ENCODE measurements at places on chromosomes 6 and 20. TPM values are rescaled to one million over a fixed set of nuclear protein-coding genes. Genes with fewer than 3 reads are reported as not detected.
A peak's percentile ranks its signal among the peaks of the same experiment; 100 is the strongest.

GRCh38 chr20:3663031-3663701, at the start of gene GFRA4:
Gene GFRA4 (minus strand): TSS chr20:3663399. CDS start chr20:3663399, 0 bp downstream.
- no peak for DNase-seq

- DNase-seq = peak; percentile 96
Measured at GRCh38 chr6:139473231-139473701, 98.8 kb upstream of the CITED2 start.

GRCh38 chr6:10341605-10342004, 73.3 kb downstream of the TFAP2A start:
- no peak for DNase-seq

GRCh38 chr6:3813150-3813780, 35.9 kb upstream of the FAM50B start:
- DNase-seq = no peak

Gene DLL1
- 0.18 TPM for total RNA-seq

Gene SAMD10
- total RNA-seq = 1.4 TPM

Gene AVP
- not detected for total RNA-seq

Gene FBXL4
- 9.0 TPM for total RNA-seq

- DNase-seq = peak; percentile 49
Measured at GRCh38 chr6:137341681-137342195, 122.6 kb upstream of the IFNGR1 start.

Gene PPARD
- total RNA-seq = 2.8 TPM

DNA sequence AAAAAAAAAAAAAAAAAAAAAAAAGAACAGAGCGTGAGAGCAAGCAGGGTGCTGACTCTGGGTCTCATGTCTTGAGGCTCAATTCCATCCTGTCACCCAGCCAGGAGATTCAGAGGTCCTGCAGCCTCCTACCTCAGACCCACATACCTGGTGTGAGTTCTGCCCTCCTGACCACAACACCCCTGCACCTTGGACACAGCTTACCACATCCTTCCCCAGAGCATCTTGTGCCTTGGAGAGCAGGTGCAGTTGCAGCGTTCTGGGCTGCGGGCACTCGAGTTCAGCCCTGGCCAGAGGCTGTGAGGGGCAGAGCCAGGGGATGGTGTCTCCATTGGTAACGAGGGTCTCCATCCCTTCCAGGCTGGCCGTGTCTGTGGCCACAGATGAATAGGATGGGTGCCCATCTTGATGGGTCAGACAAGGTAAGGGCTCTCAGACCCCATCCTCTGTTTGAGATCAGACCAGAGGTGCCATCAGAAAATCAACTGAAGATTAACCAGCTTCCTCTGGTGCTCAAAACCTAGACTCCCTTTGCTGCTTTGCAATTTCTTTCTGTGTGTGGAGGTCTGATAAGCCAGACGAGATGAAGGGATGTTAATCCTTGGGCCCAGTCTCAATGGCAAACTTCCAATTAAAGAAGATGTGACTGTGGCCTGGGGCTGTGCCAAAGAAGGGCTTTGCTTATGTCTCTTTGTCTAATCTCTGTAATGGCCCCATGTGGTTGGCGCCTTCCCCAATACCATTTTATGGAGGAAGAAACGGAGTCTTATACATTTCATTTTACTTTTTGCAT, 14.7 kb upstream of the ZNF831 start:
- DNase-seq = no peak

DNA sequence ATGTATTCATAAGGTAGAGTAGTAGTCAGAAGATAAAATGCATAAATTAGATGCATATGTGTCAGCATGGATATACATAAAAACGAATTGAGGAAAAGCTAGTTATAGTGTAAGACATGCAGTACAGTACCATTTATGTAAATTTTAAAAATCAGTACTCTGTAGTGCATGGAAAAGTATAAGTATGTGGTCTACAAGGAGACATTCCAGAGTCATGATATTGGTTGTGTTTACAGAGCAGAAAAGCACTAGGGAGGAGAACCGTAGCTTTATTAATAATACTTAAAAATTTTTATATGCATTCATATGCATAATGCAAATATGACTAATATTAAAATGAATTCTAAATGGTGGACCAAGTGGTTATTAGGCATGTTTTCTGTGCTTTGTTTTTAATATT, 220.0 kb downstream of the ZFAND3 start:
- DNase-seq = no peak

DNA sequence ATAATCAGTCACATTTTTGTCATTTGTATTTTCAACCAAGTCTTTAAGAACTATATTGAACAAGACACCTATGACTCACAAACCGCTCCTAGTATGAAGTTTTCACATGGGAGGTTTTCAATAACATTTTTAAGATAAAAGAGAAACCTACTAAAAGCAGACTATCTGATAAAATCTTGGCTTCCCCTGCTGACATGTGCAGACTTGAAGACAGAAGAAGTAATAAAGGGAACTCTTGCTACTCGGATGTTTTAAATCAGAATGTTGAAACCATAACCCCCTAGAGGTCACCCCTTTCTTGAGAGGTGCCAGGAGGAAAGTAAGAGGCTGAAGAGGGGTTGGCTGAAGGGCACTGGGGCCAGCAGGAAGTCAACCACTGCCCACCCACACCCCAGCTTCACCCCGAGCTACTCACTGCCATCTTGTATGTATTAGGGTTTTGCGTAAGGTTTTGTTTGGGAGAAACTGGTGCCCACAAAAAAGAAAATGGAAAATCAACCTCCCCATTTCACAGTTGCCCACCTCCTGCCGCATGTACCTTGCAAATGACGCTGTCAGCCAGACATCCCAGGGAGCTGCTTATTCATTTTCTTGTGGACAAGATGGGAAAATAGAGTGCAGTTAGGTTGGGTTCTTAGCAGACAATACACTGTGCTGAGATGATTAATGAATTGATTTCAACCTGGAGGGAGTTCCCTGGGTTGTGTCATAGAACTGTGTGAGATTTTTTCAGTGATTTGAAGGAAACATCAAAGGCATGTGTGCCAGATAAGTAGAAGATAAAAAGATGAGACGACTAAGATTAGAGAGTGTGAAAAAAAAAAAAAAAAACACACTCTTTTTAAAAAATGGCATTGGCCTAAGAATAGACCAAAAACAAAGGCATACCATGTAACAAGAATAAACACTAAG, 83.2 kb upstream of the TAB2 start:
- no peak for DNase-seq

DNA sequence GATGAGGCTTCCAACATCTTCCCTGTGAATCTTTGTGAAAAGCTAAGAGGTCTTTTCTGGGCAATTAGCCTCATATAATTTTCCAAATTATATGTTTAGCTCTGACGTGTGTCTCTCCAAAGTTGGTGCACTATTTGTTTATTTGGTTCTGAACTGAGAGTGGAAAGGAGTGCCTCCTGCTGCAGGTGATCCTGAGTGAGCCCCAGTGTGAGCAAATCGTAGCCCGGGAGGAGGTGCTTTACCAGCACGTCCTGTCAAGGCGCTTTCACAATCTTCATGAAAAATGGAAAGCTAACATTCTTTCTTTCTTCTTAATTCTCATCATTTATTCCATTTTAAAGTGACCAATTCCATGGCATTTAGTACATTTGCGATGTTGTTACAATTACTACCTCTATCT, 231.9 kb downstream of the BMP2 start:
- no peak for DNase-seq

Gene SYTL3
- not detected for total RNA-seq

Gene EYS
- not detected for total RNA-seq

DNA sequence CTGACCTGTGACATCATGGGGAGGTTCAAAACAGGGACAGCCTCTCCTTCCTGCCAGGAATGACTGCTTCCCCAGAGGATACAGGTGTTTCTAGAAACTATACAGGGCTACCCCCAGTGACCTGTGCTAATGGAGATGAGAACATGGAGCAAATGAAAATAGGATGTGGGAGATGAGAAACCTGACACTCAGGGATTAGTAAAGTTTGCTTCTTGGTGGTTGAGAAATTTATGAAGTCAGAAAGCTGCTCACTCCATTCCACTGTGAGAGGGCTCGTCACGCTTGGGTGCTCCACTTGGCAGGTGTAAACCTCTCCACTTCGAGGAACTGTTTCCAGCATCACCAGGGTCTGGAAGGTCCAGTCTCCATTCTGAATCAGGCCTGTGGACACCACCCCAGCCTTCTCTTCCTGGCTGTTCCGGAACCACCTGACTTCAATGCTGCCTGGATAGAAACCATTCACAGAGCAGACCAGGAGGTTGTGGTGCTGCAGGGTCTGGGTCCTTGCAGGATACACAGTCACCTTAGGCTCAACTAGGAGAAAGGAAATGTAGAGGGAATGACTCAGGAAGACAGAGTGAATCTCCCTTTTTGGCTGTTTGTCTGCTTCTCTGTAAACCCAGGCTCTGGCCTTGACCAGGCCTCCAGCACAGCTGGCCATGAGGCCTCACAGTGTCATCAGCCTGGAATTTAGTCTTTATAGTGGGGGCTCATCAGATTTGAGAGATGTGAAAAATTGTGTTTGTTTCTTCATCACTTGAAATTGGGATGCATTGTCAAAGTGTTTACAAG, 10.8 kb downstream of the HLA-DRB5 start:
- DNase-seq = no peak

DNA sequence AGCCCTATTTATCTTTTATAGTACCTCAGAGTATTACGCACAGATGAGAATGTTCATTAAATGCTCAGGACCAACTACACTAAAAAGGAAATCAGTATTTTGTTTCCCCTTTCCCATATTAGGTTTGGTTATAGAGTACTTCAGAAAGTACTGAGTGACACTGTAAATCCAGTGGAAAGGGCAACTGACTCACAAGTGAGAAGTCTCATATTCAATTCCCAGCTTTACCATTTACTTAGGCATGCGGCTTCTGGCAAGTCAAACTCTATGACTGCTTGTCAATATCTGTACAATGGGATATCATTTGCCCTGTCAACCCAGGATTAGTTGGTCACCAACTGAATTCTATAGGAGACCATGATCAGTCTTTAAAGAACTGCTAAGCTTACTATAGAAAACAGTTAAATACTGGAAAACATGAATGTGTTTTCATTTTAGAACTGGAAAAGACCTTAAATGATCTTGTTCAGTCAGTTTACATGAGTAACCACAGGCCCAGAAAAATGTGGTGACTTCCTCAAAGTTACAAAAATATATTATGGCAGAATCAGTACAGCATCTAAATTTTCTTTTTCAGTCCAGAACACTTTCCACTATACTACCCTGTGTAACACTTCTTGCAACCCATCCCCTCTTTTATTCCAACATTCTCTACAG, 3.6 kb downstream of the MAP3K7 start:
- DNase-seq = no peak

DNA sequence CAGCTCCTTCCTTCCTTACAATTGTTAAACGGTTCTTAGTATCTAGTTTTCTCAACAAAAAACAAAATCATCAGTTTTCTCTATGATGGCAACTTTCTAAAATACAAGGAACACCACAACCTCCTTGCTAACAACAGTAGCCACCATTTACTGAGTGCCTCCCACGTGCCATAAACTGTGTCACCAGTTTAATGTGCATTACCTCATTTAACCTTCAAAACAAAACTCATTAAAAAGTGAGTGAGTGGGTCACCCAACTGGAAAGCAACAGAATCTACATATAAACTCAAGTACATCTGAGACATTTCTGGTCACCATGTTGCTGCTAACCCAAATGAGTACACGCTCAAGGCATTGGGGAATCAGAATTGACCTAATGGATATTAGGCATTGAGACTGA, 11.0 kb downstream of the RTN4IP1 start:
- no peak for DNase-seq

GRCh38 chr6:80210618-80211017, 104.1 kb downstream of the BCKDHB start:
- DNase-seq = no peak

DNA sequence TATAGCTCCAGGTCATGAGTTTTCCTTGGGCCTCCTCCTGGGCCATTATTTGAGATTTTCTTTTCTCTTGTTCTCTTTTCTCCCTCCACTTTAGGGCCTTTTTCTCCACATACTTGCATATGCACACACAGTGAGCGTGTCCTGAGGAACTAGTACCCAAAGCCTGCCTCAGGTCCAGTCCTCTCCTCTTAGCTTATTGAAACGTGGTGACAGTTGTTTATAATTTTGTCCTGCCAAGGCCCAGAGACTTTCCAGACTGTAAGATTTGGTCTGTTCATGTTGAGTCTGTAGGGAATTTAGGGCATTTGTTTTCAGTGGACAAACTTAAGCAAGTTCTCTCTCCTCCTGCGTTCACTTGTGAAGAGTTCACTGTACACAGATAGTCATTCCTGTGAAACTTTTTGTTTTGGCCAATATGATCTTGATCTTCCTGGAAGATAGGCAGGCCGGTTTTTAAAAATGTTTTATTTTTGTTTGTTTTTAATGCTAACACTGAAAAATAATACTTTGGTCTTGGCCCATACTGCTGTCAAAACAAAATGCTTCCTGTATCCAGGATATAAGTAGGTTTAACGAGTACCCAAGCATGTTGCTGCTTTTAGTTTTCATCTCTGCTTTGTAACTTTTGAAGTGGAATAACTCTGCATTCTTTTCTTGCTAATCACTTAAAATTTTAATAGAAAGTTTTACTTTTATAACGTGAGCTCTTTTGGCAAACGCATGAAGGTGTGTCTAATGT, 20.7 kb downstream of the LRRC1 start:
- no peak for DNase-seq

DNA sequence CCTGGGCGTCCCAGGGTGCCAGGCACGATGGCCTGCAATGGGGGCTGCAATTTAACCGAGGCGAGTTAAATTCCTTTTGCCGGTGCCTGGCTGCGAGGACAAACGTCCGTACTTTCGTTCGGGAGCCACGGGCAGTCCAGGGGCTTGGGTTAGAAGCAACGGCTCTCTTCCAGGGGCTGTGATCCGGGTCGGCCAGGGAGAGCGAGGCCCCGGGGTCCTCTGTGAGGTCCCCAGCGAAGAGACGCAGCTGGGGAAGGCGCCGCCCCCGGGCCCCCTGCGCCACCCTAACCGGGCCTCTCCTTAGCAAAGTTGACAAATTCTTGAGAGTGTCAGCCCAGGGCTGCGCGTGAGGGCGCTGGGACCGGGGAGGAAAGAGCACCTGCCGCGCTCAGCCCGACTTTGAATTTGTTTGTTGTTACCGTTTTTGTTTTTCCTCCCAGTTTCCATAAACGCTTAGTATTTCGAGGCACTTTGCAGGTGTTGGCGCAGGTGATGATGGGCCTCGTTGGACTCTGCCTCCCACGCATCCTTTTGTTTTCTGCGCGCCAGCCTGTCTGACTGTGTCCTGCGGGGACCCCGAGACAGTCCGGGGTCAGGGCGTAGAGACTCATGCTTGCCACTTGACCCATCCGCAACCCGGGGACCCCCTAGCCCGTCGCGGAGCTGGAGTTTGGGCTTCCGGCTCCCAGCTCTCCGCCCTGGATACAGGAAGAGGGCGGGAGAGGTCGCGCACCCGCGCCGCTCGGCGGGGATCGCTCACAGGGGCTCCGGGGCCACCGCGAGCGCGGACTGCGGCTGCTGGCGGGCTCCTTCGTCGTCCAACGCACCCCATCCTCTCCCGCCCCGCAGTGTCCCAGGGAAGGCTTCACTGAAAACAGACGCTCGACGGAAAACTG, 5.8 kb downstream of the OLIG3 start:
- DNase-seq = no peak

GRCh38 chr6:35319346-35320030, 21.9 kb downstream of the DEF6 start:
- no peak for DNase-seq

DNA sequence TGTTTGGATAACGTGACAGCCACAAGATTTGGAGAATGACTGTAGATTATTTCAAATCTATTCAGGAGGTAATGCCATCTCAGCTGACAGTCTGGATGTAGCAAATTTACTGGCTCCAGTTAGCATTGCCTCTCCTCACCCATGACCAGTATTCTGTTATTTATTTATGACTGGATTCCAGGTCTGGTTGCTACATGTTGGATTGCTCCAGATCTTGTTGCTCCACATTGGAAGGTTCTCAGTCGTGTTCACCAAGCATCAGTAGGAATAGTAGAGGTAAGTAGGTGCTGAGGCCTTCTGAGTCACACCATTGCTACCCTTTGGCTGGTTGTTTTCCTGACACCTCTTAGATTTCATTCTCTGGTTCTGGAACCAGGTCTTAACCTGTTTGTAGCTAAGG, 69.5 kb upstream of the ELOVL5 start:
- no peak for DNase-seq

Measured in G401 (cell line).